ENCODE measurements at places on chromosomes 2 and 18. TPM values are rescaled to one million over a fixed set of nuclear protein-coding genes. Genes with fewer than 3 reads are reported as not detected.

DNA sequence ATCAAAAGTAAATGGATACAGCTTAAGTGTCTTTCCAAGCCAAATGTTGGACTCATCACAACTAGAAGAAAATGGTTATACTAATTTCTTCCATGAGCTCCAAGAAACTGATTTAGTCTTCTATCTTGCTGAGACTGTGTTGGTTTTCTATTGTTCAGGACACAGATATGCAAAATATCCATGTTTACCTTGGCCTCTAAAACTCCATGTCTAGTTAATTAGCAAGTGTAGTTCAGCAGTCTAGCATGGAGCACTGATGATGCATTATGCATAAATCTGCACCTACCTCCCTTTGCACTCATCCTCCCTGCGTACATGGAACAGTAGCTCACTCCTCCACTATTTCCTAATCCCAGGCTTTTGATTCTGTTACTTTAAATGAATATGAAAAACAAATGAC lies 731.4 kb upstream of the CHAC2 start:
- DNase-seq = no peak

The C2orf78 gene
- total RNA-seq = not detected

The SLC4A5 gene
- total RNA-seq = 12.6 TPM

DNA sequence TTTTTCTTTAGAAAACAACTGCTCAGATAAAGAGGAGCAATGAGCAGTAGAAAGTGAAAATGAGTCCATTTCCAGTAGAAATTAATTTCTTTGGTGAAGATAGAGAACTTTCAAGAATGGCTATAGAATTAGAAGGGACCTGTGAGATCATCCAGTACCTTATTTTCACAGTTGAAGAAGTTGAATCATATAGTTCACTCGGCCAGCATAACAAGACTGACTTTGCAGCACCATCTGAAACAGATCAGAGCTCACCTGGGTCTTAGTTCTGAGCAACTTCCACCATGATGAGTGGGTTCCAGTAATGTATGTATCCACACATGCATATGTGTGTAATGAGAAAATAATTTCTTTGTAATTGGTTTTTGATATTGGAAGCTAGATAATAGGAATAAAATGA lies 58.6 kb downstream of the CERS6 start:
- DNase-seq = no peak

DNA sequence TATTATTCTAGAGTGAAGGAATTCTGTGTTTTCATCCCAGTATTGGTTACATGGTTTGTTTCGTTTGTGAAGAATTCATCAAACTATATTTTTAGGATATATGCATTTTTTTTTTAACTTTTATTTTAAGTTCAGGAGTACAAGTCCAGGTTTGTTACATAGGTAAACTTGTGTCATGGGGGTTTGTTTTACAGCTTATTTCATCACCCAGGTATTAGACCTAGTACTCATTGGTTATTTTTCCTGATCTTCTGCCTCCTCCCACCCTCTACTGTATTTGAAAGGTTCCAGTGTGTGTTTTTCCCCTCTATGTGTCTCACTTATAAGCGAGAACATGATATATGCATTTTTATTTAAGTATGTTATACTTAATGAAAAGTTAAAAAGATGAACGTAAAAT lies 47.6 kb downstream of the SCN9A start:
- no peak for DNase-seq

- no peak for DNase-seq
These were observed 11.9 kb downstream of the IL18R1 start for GRCh38 chr2:102367331-102367971.

The LYG1 gene
- total RNA-seq = 2.1 TPM

The NCKAP5 gene
- 10.5 TPM for total RNA-seq

DNA sequence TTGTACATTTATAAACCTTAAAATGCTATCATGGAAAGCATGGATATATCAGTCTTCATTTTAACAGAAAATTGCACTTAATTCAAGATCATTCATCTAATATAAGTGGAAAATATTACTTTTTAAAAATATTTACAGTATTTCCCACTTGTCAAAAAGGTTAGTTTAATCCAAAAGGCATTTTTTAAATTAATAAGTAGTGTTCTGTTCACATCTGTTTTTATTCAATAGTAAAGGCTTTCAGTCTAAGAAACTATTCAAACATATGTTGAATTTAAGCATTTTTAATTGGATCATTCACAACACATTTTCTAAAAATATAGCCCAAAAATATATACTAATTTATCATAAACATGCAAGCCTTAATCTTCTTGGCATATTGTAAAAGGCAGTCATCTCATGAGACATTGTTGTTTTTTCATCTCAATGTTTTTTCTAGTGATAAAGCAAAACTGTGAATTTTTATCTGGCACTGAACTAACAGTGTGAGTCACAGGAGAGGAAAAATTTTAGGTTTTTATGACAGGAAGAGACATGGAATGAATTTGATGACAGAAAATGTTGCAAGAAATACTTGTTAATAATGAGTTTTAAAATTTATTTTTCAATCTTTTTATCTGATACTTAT lies 1642.5 kb upstream of the TMEFF2 start:
- DNase-seq = no peak

The SMCHD1 gene
- total RNA-seq = 93.2 TPM

All from sciatic nerve (tissue), 2 donors.